ENCODE measurements at places on chromosomes 3 and 15.

DNA sequence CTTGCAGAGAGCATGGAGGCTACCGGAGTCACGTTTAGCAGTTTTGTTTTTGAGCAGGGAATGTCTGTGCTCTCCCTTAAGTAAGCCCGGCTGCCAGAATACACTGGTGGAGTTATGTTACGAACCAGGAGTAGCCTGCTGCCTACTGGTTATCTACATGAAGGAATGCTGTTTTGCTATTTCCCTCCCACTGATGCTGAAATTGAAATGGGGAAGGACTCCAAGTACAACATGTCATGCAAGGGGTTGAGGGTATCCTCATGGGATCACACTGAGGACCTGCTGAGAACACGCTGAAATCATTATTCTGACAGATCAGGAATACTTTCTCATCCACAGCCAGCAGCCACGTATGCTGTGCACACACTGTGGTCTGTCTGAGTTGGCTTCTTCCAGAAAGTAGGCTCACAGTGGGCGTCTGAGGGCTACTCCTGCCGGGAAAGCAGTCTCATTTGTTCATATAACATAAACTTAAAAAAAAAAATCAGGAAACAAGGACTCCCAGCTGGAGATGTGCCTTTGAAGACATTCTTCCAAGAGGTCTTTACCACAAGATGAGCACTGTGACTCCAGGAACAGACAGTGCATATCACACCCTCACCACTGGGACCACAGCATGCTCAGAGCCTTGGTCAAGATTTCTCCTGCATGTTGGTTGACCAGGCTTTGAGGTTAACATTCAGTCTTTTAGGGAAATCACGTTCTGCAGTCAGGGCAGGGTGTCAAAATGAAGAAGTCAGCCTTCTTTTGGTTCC is 300.4 kb upstream of the RASGRP1 start:
- peaks cover 3% of the 10 kb centered on the region for H3K4me1 ChIP-seq
- H3K36me3 ChIP-seq = no peaks in the 10 kb centered on the region
- H3K4me3 ChIP-seq = no peak overlapping the region
- peaks cover 25% of the 10 kb centered on the region for H3K27me3 ChIP-seq

- peaks cover 8% of the 10 kb centered on the region for H3K27me3 ChIP-seq
- DNase-seq = no peak
- no peak overlapping the region for H3K27ac ChIP-seq
- H3K4me1 ChIP-seq = peaks cover 17% of the 10 kb centered on the region
These were observed 18.5 kb upstream of the DPPA4 start for GRCh38 chr3:109355625-109356441.

GRCh38 chr3:107432013-107432515 is 54.8 kb downstream of the CCDC54 start:
- DNase-seq = no peak
- peaks cover 17% of the 10 kb centered on the region for H3K4me1 ChIP-seq
- H3K27me3 ChIP-seq = peaks cover 16% of the 10 kb centered on the region
- H3K36me3 ChIP-seq = no peaks in the 10 kb centered on the region

- H3K36me3 ChIP-seq = no peaks in the 10 kb centered on the region
- H3K27me3 ChIP-seq = no peaks in the 10 kb centered on the region
- H3K4me1 ChIP-seq = peaks cover 5% of the 10 kb centered on the region
- no peak overlapping the region for H3K4me3 ChIP-seq
These were observed 724.2 kb upstream of the CFAP20DC start for GRCh38 chr3:59774000-59774399.

DNA sequence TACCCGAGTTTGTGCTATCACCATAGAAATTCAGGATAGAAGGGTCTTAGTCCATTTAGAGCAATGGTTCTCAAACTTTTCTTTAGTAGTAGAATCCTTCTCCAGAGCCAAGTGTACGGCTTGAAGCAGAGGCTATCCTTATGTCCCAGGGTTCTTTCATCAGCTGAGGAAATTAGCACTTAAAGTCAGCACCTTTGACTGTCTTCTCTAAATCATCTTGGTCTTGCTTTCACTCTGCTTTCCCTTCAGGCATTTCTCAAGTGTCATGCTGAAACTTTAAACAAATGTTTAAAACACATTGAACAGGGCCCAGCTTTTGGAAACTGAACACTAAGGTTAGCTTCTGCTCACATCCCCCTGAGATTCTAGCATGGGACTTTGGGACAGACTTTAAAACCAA is 78.2 kb downstream of the TM4SF4 start:
- peaks cover 28% of the 10 kb centered on the region for H3K4me1 ChIP-seq
- no peak overlapping the region for H3K4me3 ChIP-seq
- peaks cover 1% of the 10 kb centered on the region for H3K36me3 ChIP-seq
- no peak overlapping the region for H3K27ac ChIP-seq
- no peak for DNase-seq
